Stimulated activated CD4-positive, alpha-beta T cell treated with anti-CD3 and anti-CD28 coated beads, Interleukin-4, amount 100 ng/mL, for 1 hour (primary cell): ENCODE measurements at places on chromosomes 12 and 14.

GRCh38 chr12:124753228-124753591, 110.5 kb downstream of the SCARB1 start:
- no peak for DNase-seq

DNA sequence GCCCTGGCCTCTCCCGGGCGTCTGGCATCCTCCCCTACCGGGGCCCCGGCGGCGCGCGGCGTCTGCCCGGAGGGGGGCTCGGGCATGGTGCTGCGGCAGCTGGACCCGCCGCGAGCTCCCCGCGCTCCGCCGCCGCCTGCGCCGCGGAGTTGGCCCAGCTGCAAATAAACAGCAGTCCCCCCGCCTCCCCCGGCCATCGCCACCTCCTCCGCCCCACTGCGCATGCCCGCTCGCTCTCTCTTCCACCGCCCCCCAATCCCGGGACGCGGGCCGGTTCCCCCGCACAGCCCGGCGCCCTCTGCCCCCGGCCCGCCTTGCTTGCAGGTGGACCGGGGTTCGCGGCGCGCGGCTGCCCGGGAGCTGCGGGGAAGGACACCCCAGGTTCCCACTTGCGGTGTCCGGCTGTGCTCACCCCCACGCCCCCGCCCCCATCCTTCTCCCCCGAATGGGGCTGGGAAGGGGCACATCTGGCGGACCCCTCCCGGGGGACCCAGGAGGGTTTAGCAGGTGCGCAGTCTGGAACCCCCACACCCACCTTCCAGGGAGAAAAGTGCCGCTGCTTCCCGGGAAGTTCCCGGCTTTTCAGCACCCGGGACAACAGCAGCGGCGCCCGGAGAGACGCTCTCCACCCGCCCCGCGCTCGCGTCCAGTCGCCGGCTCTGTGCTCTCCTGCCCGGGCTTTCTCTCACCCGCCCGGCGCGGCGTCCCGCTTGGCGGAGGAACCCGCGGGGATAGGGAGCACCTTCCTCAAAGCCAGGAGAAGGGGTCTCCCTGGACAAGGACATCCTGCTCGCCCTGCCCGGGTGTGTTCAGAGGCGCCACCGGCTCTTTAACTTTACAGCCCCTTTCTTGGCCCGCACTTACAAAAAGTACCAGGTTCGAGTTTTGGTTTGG, at the start of gene TMTC1:
Gene TMTC1 (minus strand): TSS at position 170 of the 894 bp plus-strand sequence. CDS start 191 bp downstream, outside the sequence.
- DNase-seq = no peak

DNA sequence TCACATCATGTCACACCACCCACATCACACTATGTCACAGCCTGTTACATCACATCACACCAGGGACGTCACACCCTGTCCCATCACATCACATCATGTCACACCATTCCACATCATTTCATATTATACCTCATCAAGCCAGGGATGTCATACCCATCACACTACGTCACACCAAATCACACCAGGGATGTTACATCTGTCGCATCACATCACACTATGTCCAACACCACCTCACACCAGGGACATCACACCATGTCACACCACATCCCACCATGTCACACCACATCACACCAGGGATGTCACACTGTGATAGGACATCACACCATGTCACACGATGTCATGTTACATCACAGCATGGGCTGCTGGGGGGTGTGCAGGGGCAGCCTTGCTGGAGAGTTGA, 110.6 kb downstream of the TMEM121 start:
- no peak for DNase-seq

- DNase-seq = no peak
Measured at GRCh38 chr14:23047751-23048693, 6.0 kb downstream of the PSMB11 start.

GRCh38 chr14:65453807-65454480, 41.4 kb downstream of the FUT8 start:
- DNase-seq = no peak
